ENCODE measurements at places on chromosomes 6 and 20.

GRCh38 chr6:84870672-84871071, 106.3 kb upstream of the TBX18 start:
- DNase-seq: no peak

DNA sequence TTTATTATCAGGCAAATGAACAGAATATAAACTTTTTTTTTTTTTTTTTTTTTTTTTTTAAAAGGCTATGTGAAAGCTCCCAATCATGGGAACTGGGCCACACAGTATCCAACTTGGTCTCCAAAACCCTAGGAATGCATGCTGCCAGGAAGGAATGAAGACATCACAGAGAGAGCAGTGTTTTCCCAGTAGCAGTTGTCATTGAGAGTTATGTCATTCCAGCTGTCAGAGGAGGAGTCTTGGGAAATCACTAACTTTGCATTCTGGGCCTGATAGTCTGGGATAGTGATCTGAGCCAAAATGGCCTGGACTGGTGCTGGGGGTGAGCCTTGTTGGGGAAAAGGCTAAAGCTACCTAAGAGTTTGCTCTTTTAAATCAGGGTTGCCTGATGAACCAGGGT, 231.3 kb upstream of the MAP3K7 start:
- no peak for DNase-seq

- DNase-seq: no peak
Measured at GRCh38 chr6:42190554-42191183, 4.1 kb downstream of the GUCA1B start.

- DNase-seq: no peak
Measured at GRCh38 chr6:53437557-53438202, 88.9 kb upstream of the ELOVL5 start.

GRCh38 chr6:34201455-34202107, 35.1 kb upstream of the HMGA1 start:
- no peak for DNase-seq

GRCh38 chr6:36924778-36925374, 29.7 kb upstream of the PI16 start:
- no peak for DNase-seq

DNA sequence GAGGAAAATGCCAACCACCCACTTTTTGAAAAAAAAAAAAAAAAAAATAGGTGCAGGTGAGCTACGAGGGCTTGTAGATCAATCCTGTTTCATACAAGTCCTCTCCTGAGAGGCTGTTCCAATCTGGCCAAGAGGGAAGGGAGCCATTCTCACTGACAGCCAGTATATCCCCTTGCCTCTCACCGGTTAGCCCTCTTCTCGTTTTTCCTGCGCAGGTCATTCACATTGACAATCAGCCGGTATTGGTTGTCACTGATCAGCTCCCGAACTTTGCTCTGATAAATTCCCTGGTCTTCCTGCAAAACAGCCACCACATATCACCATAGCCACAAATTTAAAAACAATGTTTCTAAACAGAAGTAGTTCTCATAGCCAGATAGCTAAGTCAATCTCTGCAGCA, 1.4 kb downstream of the MCM3 start:
- no peak for DNase-seq

GRCh38 chr6:39167866-39168625, 53.1 kb upstream of the SAYSD1 start:
- no peak for DNase-seq

DNA sequence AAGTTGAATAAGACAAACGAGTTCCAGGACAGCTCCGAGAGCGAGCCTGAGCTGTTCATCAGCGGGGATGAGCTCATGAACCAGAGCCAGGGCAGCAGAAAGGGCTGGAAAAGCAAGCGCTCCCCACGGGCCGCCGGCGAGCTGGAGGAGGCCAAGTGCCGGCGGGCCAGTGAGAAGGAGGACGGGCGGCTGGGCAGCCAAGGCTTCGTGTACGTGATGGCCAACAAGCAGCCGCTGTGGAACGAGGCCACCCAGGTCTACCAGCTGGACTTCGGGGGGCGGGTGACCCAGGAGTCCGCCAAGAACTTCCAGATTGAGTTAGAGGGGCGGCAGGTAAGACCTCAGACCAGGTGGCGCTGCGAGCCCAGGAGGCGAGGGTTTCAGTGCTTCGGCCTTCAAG, 56.0 kb upstream of the TMEM181 start:
- DNase-seq: no peak

- peak; percentile 81 for DNase-seq
Measured at GRCh38 chr6:169654598-169655391, 47.0 kb downstream of the WDR27 start.

GRCh38 chr6:41427642-41428335, 92.4 kb downstream of the NCR2 start:
- DNase-seq: peak; percentile 75

- DNase-seq: no peak
Measured at GRCh38 chr6:170248111-170248805, 42.6 kb downstream of the DLL1 start.

GRCh38 chr6:87653074-87653962, 48.7 kb downstream of the AKIRIN2 start:
- DNase-seq: no peak

- no peak for DNase-seq
Measured at GRCh38 chr6:36853325-36853724, 14.1 kb upstream of the CPNE5 start.

DNA sequence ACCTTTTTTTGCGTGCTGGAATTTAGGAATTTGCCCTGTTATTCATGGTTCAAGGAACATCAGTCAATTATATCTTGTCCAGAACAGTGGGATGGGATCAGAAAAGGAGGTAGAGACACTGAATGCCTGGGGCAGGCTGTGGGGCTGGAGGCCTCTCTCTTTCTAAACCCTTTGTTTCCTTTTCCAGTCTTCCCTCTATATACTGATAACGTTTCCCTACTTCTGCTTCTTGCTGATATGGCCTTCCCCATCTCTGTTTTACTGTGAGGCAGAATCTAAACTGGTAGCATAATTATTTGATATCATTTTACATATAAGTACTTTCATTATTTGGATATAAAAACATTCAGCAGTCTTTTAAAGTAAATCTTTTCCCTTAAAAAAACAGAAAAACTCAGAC, 67.5 kb downstream of the DNAH8 start:
- no peak for DNase-seq

DNA sequence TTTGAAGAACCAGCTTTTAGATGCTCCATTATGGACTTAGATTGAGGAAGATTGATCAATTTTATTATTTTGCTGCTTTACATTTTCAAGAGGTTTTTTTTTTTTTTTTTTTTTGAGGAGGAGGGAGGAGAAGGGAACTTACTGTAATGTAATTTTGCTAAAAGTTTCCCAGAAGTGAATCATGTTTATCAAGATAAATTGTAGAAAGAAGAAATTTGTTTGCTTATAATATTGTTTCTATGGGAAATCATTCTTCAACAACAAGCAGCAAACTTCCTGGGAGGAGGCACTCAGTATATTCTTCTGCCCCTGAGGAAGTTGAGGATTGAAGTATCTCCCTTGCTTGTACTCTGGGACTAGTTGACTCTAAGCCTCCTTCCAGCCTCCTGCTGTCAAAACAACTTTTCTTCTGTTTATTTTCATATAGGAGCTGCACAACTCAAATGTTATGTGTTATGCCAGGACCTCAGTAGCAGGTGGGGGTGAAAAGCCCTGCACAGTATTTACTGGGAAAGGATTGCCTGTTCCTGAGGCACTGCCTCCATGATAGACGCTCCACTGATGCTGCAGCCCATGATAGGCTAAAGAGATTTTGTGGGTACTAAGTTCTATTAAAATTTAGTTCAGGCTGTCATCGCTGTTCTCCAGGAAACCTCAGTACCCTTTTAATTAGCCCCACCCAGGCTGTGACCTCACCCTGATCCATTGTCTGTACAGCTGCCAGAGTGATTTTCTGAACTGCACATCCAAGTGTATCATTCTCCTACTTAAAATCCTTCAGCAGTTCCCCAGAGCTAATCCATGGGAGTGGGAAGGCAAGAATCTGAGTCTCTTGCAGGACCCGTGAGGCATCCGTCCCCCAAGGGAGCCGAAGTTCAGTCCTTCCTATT, 51.9 kb downstream of the CARMIL1 start:
- no peak for DNase-seq

DNA sequence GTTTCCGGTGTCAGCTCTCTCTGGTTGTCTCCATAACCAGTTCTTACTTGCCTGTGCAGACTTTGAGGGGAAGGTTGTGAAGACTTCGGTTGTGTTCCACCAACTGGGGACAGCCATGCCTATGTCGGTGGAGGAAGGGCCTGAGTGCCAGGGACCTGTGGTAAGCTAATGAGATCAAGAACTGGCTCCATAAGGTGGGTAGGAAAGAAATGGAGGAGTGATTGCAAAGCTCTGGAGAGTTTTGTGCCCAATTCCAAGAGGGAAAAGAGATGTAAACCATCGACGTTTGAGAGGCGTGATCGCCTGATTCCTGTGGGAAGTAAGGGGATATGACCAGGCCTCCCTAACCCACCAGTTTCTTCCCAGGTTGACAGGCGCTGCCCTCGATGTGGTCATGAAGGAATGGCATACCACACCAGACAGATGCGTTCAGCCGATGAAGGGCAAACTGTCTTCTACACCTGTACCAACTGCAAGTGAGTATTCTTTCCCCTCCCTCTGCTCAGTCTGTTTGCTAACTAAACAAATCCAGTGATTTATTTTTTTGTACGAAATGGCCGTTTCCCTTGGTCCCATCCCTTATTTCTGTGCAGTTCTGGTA, 893 bp downstream of the POLR1H start:
- no peak for DNase-seq

DNA sequence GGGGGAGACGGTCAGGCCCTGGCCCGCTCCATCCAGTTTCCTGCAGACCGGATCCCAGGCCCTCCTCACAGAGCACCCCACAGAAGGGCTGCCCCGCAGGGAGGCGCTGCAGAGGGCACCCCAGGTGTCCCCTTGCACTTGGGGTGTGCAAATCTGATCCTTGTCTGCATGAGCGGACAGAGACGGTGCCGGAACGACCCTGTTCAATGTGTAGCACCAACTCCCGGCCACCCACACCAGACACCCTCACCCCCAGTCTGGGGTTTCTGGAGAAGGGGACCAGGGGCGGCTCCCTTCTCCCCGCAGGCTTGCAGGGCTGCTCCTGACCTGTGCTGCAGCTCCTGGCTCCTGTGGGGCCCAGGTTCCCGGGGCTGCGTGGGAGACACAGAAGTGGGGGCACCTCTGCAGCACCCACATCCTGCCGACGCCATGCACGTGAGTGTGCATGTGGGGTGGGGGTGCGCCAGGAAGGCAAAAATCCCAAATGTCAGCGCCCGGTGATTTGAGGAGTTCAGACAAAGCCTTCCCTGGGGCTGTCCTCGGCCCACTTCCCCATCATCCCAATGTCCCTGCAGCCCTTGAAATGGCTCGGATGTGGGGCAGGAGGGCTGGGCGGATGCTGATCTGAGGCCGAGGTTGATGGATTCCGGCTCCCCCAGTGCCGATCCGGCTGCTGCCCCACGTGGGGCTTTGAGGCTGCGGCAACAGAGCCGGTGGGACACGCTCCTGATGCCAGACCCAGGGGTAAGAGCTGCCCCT, 85.3 kb upstream of the BHLHE23 start:
- DNase-seq: peak; percentile 60
